ENCODE measurements at places on chromosomes 16 and 17.

DNA sequence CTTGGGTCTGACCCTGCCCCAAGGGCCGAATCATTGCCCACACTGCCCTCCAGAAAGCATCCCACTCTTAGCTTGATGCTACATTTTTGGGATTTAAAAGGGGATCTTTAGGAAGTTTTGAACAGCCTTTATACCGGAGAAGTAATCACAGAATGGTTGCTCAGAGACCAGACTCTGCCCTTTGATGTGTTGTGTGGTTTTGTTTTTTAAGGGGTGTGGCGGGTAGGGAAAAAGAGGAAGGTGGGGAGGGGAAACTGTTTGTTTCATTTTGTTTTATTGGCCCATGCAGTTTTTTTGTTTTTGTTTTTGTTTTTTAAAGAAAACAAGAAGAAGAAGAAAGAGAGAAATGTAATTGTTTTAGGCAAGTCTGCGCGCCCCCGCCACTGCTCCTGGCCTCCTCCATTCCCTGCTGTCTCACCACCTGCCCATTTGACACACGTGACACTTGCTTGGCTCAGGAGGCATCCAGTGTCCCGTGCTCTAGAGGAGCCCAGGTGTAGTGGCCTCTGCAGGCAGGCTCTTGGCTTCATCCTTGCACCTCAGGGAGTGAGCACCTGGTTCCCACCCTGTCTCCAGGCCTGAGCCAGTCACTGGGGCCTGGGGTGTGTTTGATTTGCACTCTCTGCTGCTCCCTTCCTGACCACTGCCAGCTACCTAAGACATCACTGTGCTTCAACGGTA lies 35.7 kb downstream of the GNAO1 start:
- no peak for DNase-seq

DNA sequence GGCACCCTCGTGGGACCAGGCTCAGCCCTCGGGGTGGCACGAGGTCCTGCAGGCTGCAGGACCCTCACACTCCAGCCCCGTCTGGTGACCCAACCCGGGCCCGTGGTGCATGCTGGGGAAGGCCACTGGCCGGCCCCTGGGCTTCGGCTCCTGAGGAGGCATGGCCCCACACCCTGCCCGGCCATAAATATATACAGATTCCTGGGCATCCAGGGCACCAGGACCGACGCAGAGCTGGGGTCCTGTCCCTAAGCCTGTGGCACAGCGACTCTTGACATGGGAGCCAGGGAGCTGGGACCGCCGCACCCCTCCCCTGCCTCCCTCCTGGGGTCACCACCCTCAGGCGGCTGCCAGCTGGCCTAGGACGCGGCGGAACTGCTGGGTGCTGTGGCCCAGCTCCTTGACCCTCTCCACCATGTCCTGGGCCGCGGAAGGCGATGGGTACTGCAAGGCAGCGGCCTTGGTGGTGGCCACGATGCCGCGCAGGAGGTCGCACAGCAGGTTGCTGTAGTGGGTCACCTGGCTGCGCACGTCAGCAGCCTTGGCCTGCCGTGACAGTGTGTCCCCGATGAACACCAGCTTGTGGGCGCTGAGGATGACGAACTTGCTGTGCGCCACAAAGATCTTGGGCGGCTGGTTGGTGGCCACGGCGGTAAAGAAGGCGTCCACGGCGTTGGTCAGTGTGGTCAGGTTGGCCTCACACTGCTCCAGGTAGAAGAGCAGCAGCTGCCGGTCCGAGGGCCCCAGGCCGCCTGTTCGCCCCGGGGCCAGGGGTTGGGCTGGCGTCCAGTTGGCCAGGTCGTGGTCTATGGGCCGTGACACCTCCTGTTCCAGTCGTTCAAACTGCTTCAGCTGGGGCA lies 10.6 kb downstream of the CTRB1 start:
- DNase-seq, result no peak

DNA sequence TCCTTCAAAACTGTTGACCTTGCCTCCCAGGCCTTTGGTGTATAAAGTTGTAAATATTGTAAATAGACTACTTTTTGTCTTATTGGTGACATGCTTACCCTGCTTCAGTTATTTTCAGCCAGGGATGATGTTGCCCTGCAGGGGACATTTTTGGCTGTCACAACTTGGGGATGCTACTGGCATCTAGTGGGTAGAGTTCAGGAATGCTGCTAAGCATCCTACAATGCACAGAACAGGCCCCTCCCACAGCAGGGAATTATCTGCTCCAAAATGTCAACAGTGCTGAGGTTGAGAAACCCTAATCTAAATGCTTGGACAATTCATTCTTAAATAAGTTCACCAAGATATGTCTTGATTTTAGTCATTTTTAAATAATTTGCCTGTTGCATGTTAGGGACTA lies 459.8 kb downstream of the PMP22 start:
- no peak for DNase-seq

GRCh38 chr17:63040816-63041215 lies 74.8 kb downstream of the TANC2 start:
- DNase-seq, result no peak

- no peak for DNase-seq
These were observed 27.8 kb downstream of the BAHCC1 start for GRCh38 chr17:81422776-81423697.

GRCh38 chr17:7237761-7238419 lies 1.4 kb downstream of the PHF23 start:
- DNase-seq, result peak; percentile 73

DNA sequence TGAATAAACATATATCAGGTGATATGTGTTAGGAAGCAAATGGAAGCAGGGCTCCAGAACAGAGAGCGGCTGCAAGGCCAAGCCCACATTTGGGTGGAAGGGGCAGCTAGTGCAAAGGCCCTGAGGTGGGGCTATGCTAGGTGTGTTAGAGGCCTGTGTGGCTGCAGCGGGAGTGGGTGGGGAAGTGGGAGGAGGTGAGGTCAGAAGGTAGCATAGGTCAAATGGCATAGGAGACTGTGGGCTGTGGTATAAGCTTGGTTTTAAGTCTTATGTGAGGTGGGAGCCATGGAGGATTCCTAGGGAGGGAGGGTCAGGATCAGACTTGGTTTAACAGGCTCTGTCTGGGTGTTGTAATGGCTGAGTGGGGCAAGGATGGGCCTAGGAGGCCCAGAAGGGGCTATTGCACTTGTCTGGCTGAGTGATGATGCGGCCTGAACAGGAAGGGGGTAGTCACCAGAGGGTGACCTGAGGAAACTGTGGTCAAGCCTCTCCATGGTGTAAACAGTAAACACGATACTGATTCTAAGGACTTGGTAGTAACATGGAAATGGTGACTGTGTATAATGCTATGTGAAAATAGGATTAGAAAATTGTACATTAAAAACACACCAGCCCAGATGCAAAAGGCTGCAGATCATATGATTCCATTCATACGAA lies 31.1 kb downstream of the RAI1 start:
- no peak for DNase-seq

DNA sequence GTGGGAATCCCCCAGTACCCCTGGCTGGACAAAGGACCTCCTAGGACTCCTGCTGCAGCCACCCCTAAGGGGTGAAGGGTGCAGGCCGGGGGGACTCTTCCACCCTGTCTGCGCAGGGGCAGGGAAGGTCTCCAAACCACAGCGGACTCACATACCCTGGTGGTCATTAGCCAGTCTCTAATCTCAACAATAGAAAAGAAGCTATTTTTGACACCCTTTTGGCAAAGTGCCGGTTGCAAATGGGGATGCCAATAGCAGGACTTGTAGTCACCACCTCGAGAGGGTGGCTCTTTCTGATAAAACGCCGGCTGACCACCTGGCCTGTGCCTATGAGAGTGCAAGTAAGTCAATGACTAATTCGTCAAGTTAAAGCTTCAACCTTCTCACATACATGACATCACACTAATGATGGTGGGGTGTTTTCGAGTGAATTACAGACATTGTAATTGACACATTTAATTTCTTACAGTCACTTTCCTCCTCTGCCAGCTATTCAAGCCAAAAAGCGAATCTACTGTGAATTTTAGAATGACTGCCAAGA lies 23.1 kb upstream of the DNAH17 start:
- DNase-seq, result no peak

GRCh38 chr16:73058221-73058615 lies 10.3 kb upstream of the ZFHX3 start:
- DNase-seq, result no peak

- no peak for DNase-seq
These were observed 26.1 kb downstream of the TRPV3 start for GRCh38 chr17:3531266-3532101.

GRCh38 chr16:12061336-12062055 lies 85.0 kb downstream of the SNX29 start:
- no peak for DNase-seq

All from stimulated activated CD8-positive, alpha-beta memory T cell treated with anti-CD3 and anti-CD28 coated beads, Interleukin-4, amount 100 ng/mL, for 1 hour (primary cell).